ENCODE measurements at places on chromosomes 5 and 9. TPM values are rescaled to one million over a fixed set of nuclear protein-coding genes. Genes with fewer than 3 reads are reported as not detected.

The LRRC70 gene
- 38.6 TPM for total RNA-seq

The MARCHF11 gene
- total RNA-seq, result not detected

The HACD4 gene
- total RNA-seq, result 0.65 TPM

The PCDHA8 gene
- total RNA-seq, result under 0.01 TPM

The KIF24 gene
- total RNA-seq, result 1.1 TPM

The CATSPER3 gene
- under 0.01 TPM for total RNA-seq

The PCDHGB4 gene
- total RNA-seq, result 10.1 TPM

The FOXE1 gene
- not detected for total RNA-seq

The OR13C2 gene
- not detected for total RNA-seq

The DRD1 gene
- total RNA-seq, result not detected

The INSL6 gene
- total RNA-seq, result not detected

The DMRT3 gene
- not detected for total RNA-seq

The GHR gene
- total RNA-seq, result 3.1 TPM

The C1QTNF3 gene
- 0.40 TPM for total RNA-seq

The CXCL14 gene
- not detected for total RNA-seq

The PCDHGA8 gene
- 1.2 TPM for total RNA-seq

The GFI1B gene
- total RNA-seq, result not detected

The EPB41L4B gene
- total RNA-seq, result 0.44 TPM

All from lung microvascular endothelial cell (primary cell).